NK-92 treated with Interleukin-12 subunit alpha and Interleukin-12 subunit beta, amount 100 ng/mL, for 24 hours (cell line): ENCODE measurements at places on chromosomes 13 and 19.

- no peak for DNase-seq
Measured at GRCh38 chr13:39910833-39911232, 255.4 kb downstream of the COG6 start.

DNA sequence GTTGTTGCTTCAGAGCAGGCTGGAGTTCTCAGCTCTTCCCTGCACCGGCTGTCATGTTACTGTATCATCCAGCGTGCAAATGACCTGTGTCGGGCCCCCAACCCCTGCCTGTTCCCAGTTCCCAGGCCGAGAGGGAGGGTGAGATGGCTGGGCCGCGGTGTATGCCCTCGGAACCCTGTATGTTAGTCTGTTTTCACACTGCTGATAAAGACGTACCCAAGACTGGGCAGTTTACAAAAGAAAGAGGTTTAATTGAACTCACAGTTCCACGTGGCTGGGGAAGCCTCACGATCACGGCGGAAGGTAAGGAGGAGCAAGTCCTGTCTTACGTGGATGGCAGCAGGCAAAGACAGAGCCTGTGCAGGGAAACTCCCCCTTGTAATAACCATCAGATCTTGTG is 10.9 kb downstream of the TMEM255B start:
- DNase-seq: no peak

GRCh38 chr13:104281910-104282309 is 1215.7 kb upstream of the SLC10A2 start:
- DNase-seq: no peak

DNA sequence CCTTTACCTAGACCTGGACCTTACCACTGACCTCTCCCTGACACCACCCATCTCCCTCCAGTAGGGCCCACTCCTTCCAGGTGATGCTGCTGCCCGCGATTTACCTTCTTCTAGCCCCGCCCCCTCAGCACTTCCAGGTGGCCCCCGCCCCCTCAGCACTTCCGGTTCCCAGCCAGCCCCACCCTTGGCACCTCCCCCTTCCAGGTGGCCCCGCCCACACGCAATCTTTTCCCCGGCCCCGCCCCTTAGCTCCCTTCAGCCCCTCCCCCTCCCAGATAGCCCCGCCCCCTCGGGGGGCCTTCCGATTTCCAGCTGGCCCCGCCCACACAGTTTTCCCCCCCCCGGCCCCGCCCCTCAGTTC is 586 bp downstream of the LIG1 start:
- peak; percentile 87 for DNase-seq

DNA sequence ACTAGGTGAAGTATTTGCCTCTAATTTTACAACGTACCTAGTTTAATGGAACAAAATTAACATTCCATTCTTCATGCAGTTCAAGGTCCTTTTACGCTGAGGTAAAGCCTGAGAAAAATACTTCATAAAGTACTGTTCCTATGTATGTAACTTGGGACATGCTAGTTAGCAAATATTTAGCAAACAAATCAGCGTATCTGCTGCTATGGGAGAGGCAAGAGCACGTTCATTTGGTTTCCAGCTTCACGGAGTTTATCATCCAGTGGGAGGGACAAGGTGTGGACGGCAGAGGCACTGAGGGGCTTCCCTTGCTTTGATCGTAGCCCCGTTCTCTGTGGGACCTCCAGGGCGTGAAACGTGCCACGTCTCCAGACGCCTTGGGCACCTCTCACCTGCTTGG is 248.8 kb downstream of the IRS2 start:
- DNase-seq: no peak

DNA sequence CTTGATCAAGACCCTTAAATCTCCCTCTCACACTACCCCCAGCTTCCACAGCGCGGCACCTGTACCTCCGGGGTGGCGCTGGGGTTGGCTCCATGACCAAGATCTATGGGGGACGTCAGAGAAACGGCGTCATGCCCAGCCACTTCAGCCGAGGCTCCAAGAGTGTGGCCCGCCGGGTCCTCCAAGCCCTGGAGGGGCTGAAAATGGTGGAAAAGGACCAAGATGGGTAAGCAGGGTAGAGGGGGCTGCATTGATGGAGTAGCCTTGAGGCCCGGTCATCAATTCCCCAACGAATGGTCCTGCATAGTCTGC is 8.1 kb upstream of the CD79A start:
- no peak for DNase-seq

DNA sequence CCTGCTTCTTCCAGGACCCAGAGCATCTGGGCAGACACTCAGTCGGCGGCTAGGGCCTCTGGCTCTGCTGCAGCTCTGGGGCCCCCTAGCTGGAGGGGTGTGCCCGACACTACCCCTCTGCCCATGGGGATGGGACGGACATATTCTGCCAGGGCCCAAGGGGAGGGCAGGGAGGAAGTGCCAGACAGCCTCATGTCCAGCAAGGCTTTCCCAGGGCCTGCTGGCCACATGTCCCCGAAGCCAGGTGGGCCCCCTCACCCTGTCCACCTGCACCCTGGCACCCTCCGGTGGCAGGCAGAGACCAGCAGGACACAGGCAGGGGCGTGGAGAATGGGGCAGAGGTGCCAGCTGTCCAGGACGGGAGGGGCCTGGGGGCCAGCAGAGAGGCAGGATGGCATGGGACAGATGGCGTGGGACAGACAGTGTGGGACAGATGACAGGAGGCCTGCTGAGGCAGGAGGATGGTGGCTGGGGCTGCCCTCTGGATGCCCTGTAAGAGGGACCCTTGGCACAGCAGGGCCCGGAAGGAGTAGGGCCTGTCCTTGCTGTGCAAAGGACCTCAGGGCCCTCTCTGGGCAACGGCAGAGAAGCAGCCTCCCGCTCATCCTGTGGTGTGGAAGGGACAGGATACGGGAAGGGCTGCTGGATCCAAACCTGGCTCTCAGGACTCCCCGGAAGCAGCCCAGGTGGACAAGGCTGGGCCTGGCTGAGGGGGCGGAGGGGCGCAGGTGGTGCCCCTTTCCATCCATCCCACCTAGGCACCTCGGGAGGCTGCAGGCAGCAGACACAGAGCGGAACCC is 29.1 kb downstream of the CEBPG start:
- DNase-seq: no peak

DNA sequence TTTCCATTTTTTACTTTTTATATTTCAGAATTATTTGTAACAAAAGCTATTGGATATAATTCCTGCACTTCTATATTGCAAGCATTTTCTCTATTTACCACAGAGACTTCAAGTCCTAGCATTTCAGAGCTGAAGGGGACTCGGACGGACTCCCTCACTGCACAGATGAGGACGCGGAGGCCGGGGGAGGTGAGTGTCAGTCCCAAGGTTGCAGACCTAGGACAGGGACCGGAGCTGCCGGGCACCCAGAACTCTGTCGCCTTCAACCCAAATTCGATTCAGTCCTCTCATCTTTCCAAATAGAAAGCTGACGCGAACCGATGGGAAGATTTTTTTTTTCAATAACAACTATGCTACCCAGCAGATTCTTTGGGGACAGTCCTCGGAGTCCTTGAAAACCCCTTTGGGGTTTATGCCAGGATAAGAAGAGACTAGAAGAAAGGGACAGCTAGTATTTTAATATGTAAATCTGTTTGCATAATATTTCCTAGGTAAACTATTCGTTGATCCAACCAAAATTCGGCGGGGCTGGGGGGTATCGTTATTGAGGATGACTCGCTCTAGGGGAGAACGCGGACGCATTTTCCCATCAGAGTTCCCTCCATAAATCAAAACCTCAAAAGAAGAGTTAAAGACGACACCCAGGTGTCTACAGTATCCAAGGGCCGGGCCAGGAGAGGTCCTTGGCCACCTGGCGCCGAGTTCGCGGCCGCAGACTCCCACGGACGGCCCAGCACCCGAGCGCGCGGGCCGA is 803 bp downstream of the FLT3 start:
- DNase-seq: no peak
